Right lung (tissue), 10 donors: ENCODE measurements at places on chromosomes 12 and 14. TPM values are rescaled to one million over a fixed set of nuclear protein-coding genes. Genes with fewer than 3 reads are reported as not detected.

- no peak for DNase-seq
Observed at GRCh38 chr12:56375598-56376434, 13.2 kb upstream of the APOF start.

DNA sequence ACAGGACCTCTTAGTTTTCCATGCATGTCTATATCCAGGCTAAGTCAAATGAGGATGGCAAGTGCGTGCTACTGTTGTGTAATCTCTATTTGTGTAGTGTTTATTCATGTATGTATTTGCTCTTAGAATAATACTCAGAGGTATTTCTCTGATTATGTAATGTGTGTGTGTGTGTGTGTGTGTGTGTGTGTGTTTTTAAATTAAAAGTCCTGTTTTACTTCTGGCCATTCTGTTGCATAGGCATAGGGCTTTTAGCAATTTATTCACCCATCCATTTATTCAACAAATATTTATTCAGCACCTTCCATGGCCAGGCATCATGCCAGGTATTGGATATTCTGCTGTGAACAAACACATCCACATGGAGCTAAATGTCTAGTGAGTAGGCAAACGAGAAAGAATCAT lies 63.5 kb downstream of the PELI2 start:
- peak; percentile 29 for DNase-seq

DNA sequence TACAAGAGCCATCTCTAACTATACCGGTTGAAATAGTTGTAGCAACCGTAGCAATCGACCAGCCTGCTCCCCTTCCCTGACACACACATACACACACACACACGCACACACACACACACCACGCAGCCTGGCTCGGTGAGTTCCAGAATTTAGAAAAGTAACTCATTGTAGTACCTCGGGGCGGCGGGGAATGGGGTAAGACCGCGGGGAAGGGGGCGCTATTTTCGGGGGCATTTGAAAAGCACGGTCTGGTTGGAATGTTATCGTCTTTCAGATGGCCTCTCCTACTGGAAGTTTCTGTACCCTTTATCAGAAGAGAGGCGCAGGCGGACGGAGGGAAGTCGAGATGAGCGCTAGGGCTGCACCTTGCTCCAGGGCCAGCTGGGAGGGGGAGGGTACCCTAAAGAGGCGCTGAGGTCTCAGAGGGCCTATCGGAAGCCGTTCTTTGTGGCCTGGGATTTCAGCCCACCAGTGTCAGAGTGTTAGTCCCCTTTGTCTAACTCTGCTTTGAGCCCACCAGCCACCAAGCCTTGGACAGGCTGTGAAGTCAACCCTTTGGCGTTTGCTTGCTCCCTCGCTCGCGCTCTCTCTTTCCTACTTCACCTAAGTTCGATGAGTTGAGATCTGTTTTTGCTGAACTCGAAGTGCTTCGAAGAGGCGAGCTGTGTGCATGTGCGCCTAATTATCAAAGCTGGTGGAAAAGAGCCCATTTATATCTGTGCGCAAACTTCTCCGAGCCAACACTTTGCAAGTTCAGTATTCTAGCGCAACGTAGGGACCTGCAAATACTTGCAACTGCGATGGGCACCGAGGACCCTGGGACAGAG lies 837 bp downstream of the COL2A1 start:
- no peak for DNase-seq

DNA sequence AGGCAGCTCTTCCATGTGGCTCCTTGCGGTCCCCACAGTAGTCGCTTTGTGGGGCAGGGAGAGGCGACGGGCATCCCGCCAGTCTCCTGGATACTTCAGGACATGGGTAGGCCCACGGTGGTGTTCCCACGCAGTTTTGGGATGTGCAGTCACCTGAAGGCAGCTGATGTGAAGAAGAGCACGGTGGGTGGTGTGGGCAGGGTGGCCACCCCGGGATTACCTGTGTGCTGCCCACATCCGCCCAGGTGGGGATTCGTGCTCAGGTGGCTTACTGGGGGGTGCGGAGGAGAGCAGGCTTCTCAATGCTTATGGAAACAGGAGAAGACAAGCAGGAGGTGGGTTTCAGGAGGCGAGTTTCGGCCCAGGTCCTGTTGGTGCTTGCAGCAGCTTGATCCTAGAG lies 28.4 kb upstream of the TDRD9 start:
- DNase-seq, result no peak

GRCh38 chr12:3152892-3153291 lies 75.7 kb downstream of the TSPAN9 start:
- no peak for DNase-seq

GRCh38 chr12:89326239-89327040 lies 25.9 kb downstream of the DUSP6 start:
- DNase-seq, result peak; percentile 79

TEX52 gene
- polyA plus RNA-seq, result 1.7 TPM
